Activated CD4-positive, alpha-beta T cell treated with anti-CD3 and anti-CD28 coated beads, Interleukin-2, amount 10 ng/mL, durations not matched to agents 24 days and 14 days (primary cell): ENCODE measurements at places on chromosomes 11 and 22. TPM values are rescaled to one million over a fixed set of nuclear protein-coding genes. Genes with fewer than 3 reads are reported as not detected.

- no peak for DNase-seq
These were observed 21.0 kb downstream of the C22orf23 start for GRCh38 chr22:37932401-37932800.

- DNase-seq, result no peak
These were observed 116.5 kb upstream of the NAV2 start for GRCh38 chr11:19595840-19596751.

- no peak for DNase-seq
These were observed 15.6 kb upstream of the C11orf91 start for GRCh38 chr11:33716243-33716642.

DNA sequence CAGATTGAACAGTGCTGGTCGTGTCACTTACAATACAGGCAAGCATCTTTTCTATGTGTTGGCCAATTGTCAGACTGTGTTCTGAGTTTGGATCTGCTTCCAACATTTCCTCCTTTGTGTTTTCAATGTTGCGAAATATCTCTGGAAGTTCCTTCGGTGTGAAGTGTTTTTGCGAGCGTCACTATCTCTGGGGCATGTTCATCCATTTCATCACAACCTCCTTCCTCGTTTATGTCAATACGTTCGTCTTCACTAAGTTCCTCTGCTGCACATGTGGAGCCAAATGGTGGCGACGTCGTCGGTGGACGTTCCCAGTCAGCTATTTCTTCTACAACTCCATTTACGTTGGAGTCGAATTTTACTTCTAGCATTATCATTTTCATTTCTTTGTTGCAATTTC, 100.2 kb upstream of the LMO1 start:
- DNase-seq, result no peak

- DNase-seq, result no peak
These were observed 35.6 kb upstream of the CD5 start for GRCh38 chr11:61066645-61067044.

RTN4R gene
- 1.6 and 1.7 TPM in 2 replicates for total RNA-seq

PHOX2A gene
- not detected in 2 replicates for total RNA-seq

THRSP gene
- total RNA-seq, result not detected in 2 replicates

XKR3 gene
- not detected in 2 replicates for total RNA-seq
